ENCODE measurements at places on chromosomes 3 and 15.

GRCh38 chr3:116186049-116186448, 259.2 kb downstream of the LSAMP start:
- no peak for DNase-seq

GRCh38 chr3:141082064-141082463, 30.9 kb downstream of the SPSB4 start:
- DNase-seq: no peak

GRCh38 chr3:43373560-43373928, 87.2 kb downstream of the SNRK start:
- no peak for DNase-seq

- DNase-seq: no peak
Observed at GRCh38 chr3:132597660-132598059, 590 bp downstream of the ACKR4 start.

DNA sequence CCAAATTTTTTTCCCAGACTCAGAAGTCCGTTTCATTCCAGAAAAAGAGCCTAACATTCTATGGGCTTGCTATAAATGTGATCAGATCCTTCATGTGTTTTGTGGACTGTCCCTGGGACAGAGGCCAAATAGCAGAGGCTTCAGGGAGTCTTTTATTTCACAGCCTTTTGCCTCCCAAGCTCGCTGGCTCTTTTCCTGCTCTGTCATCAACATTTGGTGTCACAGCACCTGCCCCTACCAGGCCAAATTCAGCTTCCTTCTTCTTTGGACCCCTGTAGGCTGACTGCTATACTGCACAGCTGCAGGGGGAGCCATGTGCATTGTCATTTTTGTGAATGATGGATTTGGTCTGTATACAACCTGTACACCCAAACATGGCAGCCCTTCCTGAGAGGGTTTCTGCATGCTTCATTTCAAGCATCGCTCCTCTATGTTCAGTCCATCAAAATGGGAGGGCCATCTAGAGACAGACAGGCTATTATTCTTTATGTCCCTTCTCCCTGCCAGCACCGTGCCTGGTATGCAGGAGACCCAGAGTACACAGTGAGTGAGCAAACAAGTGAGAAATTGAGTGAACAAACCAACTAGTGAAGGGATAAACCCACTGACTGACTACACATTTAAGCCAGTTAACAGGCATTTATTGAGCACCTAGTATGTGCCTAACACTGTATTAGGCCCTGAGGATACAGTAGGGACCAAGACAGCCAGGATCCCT, 17.9 kb upstream of the RPP14 start:
- DNase-seq: no peak

DNA sequence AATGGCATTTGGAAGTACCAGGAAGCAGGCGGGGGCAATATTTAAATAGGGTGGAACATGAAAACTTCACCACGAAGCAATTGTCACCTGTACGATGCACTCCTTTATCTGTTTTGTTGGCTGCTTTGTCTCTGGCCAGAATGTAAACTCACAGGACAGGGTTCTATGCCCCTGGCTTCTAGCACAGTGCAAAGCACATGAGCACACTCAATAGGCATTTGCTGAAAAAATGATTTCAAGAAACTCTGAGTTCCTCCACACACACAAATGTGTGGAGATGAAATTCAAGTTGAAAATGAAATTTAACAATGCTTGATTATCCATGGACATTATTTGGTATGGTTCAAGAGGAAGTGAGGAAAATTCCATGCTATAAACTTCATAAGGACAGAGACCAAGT, 229.6 kb upstream of the FEZF2 start:
- no peak for DNase-seq

GRCh38 chr3:102353148-102353547, 81.7 kb upstream of the ZPLD1 start:
- no peak for DNase-seq

GRCh38 chr3:9099702-9100512, 136.6 kb upstream of the RAD18 start:
- no peak for DNase-seq

DNA sequence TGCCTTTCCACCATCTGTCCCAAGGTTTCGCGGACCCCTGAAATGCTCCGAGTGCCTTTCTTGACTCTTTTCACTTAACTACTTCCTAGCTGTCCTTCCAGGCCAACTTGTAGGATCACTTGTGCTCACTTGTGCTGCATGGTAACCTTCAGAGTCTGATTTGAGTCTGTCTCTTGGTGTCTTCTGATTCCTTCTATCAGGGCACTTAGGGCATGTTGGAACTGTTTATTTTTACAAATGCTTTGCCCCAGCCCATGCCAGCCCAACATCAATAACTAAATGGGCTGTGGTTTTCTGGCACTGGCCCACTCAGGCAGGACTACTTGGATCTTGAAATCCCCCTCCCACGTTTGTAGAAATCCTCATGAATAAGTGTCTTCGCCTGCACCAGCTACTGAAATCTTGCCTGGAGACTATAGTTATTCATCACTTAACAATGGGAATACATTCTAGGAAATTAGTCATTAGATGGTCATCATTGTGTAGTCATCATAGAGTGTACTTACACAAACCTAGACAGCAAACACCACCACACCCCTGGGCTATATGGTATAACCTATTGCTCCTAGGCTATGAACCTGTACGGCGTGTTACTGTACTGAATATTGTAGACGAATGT, 123.1 kb upstream of the STRIT1 start:
- no peak for DNase-seq

DNA sequence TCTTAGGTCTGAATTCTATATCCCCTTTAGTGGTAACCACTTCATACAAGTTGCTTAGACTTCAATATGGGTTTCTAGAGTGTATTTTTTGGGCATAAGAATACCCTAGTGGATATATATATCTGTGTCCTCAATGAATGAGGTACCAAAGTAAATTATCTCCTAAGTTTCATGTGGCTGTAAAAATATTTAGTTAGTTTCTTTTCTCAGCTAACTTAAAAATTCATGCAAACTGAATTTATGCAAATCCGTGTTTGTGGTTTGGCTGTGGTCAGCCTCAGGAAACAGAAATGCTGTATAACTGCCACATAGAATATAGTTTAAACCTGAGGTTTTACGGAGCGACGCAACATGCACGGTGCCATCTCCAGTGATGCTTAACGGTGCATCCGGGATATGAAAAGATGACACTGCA, 80.3 kb downstream of the PEX5L start:
- no peak for DNase-seq

DNA sequence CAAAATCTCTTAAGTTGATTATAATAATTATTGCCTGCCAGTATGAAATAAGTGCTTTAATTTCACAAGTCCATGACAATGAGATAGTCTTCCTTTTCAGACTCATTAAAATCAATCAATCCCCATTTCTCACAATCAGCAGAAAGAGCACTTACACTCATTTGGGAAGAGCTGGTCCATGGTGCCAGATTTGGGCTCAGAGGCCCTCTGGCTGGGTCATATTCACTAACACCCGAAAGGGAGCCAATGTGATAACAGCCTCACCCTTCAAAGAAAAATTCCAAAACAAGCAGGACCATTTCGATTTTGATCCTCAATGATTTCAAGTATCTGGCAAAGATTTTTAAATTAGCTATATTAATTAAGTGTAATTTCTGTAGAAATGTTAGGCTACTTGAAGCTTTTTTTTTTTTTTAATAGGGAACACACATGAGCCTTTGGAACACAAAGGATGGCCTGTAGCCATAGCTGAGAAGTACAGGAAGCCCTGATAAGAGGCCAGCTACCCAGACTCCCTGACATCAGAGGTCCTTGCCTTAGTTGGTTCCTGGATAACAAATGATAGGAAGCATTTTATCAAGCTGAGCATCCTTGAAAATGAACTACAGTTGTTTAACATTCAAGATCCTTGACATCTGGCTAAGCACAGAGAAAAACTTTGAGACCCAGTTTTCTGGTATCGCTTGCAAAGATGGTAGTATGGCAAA, 17.1 kb downstream of the MCF2L2 start:
- DNase-seq: no peak

DNA sequence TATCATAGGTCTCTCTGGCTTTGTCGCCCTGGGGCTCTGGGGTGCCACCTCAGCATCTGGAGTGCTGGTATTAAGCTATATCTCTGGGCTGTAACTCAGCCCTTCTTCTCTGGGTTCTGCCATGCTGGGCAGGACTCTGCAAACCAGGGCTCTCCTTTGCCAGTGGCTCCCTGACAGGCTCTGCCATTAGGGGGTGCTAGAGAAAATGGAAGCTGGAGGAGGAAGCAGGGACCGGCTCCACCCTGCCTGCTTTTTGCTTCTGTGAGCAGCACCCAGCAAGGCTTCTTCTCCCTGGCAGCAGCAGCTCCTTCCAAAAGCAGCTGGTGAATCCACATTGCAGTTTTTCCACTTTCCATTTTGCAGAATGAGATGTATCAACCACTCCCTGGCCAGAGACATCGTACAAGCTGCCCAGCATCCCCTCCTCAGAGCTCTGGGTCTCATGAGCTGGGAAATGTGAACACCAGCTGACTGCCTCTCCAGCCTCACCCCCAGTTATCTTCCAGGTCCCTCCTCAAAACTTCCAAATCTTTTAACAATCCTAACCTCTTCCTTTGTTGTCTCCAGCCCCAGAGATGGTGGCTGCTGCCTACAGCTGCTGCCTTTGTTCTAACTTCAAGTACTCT, 165.0 kb downstream of the ABHD5 start:
- DNase-seq: no peak

GRCh38 chr15:63986751-63987341, 59.4 kb downstream of the DAPK2 start:
- no peak for DNase-seq

DNA sequence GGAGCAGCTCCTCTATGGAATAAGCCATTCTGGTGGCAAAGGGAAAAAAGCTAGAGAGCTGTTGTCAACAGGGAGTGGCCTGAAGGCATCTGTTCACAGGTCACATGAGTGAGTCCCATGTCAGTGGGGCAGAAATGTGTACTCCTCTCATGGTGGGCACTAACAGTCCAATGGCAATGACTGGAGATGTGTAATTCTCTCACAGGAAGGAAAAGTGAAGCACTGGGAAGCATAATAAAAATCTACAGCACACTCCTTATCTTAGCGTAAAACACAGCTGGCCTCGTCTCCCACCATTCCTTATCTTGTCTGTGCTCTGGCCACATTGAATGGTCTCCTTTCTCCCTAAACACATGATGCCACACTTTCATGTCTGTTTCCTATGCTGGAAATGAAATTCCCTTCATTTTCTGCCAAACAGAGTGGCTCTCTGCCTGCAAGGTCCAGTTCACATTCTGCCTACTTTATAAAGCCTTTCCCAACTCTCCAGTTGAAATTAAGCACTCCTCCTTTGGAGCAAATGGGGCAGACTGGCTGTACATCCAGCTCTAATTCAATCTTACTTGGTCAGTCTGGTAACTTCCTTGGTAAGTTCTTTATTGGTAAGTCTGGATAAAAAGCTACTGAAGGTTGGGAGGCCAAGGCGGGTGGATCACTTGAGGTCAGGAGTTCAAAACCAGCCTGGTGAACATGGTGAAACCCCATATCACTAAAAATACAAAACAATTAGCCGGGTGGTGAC, 139.8 kb downstream of the RPL22L1 start:
- no peak for DNase-seq

GRCh38 chr3:73653877-73654276, 29.1 kb upstream of the PDZRN3 start:
- no peak for DNase-seq

DNA sequence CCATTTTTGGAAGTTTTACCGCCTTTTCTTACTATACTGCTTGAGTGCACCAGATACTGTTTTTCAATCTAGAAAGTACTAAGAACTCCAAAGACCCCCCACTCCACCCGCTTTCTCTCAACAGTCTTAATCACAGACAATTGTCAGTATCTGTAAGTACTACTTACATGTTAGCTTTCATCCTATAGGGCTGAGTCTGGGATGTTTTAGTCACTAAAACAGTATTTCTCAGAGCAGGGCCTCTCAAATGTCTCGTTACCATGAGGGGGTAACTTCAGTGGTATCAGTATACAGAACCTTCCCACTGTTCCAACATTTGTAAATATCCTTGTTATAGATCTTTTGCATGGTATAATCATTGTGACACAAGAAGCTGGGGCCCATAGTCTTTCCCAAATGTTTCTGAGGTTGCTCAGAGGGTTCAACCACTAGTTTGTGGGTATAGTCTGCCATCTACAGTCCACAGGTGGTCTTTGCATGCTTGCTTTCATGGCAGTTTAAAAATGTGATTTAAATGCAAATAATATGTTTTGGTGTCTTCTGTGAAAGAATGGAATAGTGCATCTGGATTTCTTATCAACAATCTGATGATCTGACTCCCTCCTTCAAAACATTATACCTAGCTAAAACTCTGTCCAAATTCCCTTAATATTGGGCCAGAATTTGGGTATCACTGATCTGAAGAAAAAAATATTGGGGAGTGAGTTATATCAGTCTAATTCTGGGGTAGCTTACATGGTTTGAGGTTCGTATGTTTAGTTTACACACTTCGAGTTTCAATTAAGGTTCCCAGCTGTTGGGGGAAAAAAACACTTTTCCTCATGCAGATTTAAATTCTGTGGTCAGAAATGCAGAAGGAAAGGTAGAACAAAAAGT, 18.0 kb upstream of the DNAJC13 start:
- no peak for DNase-seq

- no peak for DNase-seq
Observed at GRCh38 chr3:183073839-183074238, 25.5 kb downstream of the MCCC1 start.

DNA sequence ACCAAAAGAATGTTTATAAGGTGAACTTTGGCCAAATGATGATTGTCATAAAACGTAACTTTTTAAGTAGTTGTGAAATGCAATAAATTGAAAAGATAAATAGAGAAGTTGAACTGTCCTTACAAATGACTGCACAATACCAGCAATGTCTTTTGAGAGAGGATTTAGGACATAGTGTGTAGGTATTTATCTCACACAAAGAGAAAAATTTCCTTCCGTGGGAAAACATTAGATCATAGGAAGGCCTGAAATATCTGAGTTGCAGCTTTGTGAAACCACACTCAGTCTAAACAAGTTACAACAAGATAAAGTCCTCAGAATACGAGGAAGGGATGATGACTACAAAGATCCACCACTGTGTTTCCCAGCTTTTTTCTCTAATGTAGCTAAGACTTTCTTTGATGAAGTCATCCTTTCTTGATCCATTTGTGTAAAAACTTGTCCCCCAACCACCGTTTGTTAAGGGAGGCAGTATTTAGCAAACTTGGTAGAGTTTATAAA, 16.0 kb downstream of the ROBO2 start:
- DNase-seq: no peak

GRCh38 chr3:128107834-128108233, 15.8 kb downstream of the RUVBL1 start:
- DNase-seq: no peak

- no peak for DNase-seq
Observed at GRCh38 chr3:13705702-13706280, 156.9 kb downstream of the FBLN2 start.
